Activated CD8-positive, alpha-beta memory T cell treated with anti-CD3 and anti-CD28 coated beads, Interleukin-2, amount 10 ng/mL, durations not matched to agents 7 days and 5 days (primary cell): ENCODE measurements at places on chromosomes 3 and 15.

GRCh38 chr3:143784446-143784845, 63.8 kb downstream of the SLC9A9 start:
- no peak for DNase-seq

- no peak for DNase-seq
These were observed 61.9 kb upstream of the C3orf80 start for GRCh38 chr3:160163229-160163878.

DNA sequence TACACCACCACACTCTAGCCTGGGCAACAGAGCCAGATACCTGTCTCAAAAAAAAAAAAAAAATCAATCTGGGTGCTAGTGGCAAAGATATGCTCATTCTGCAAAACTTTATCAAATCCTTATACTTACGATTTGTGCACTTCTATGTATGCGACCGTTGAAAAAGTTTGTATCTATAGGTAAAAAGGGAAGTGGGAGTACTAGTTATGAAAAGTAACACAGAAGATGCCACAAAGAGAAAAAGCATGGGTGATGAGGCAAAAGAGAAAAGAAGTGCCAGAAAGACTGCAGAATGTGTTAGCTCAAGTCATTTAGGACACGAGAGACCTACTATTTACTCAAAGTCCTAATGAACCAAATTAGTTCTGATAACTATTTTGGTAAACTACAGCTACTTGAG, 407.8 kb downstream of the SHQ1 start:
- DNase-seq, result no peak

- no peak for DNase-seq
These were observed 261.3 kb upstream of the NSMCE3 start for GRCh38 chr15:29530966-29531365.

GRCh38 chr3:99344216-99344615, 294.2 kb upstream of the COL8A1 start:
- DNase-seq, result no peak

DNA sequence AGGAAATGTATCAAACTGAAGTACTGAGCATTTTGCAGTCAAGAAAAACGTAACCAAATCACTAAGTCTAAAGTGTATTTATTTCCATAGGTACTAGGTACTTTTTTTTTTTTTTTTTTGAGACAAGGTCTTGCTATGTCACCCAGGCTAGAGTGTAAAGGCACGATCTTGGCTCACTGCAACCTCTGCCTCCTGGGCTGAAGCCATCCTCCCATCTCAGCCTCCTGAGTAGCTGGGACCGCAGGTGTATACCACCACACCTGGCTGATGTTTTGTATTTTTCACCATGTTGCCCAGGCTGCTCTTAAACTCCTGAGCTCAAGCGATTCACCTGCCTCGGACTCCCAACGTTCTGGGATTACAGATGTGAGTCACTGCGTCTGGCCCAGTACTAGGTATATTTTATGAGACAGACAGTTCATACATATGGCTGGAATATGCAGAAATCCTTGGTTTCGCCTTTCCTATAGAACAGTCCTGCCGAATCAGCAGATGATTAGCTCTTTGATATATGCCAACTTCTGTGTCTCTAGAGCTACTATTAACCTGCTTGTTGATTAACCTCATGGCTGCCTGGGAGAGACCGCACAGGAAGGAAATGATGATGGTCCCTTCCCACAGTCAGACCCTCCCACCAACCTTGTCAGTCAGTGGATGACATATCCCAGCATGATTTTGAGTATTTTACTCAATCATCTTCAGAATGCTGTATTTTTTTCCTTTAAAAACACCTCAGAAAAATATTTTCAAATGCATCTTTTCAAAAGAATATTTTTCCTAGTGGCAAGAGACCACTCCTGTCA, 32.3 kb downstream of the TMOD3 start:
- DNase-seq, result peak; percentile 88

GRCh38 chr15:68196445-68197169, 8.5 kb downstream of the CALML4 start:
- no peak for DNase-seq

DNA sequence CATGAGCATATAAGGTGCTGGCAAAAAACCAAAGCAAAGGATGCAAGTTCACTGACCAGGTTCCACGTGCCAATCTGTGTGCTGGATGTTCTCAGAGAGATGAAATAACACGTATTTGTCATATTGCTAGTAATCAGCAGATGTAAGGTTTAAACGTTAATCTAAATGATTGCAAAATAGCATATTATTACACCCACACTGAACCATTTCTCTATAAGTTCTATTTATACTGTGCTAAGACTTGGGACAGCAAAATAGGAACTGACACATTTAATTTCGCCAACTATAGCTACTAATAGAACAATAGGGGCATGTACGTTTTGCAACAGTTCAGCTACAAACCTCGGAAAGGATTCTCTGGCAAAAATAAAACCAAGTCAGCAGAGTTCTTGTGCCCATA, 350.3 kb upstream of the ZNF385D start:
- DNase-seq, result no peak

- DNase-seq, result no peak
These were observed 6.5 kb upstream of the TM4SF18 start for GRCh38 chr3:149339931-149340309.

DNA sequence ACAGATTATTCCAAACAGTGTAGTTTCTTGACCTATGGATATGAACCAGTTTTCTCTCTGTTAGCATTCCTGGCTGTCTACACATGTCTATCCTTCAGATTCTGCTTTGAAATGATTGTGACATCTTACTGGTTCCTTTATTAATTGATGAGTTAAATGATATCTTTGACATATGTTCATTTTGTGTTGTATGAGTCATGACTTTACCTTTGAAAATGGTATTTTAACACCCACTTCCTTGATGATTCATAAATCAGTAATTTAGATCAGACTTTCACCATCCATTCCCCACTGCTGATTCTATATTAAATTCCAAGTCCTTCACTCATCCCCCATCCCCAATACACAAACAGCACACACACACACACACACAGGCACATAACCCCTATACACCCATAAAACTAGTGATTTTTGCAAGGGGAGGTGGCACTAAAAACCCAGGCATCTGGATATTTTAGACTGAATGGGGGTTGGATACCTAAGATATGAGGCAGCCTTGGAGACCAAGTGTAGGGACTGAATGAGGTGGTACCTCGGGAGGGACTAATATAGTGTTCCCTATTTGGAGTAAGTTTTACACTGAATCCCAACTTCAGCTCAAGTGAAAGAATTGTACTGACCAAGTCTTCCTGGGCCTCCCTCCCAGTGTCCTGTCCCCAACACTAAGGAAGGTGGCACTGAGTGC, 9.7 kb downstream of the CCK start:
- DNase-seq, result no peak

- no peak for DNase-seq
These were observed 9.5 kb upstream of the MESP2 start for GRCh38 chr15:89766357-89767311.

DNA sequence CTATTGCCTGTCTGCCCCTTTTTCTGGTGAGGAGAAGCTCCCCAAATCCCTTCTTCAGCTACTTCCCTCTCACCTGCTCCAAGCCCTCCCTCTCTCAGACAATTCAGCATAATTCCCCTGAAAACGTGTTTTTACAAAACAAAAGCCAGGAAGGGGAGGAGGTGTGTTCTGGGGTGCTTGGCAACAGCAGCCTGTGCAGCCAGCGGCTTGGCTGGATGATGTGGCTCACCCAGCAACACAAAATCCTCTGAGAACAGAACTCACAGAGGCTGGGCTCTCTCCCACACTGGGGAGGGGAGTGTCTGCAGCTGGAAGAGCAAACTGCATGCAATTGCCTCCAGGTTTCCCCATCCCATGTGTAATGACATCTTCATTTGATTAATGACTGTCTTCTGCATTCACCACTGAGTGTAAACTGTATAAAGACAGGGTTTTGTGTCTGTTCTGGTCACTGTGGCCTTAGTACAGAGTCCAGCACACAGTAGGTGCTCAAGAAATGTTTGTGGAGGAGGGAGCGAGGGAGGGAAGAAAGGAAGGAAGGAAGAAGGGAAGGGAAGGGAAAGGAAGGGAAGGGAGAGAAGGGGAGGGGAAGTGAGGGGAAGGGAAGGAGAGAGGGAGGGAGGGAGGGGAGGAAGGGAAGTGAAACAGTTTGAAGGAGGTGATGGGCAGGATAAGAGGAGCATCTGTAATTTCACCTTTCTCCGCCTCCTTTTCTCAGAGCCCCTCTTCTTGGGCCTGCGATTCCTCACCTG, 70.1 kb upstream of the GLCE start:
- DNase-seq, result no peak

DNA sequence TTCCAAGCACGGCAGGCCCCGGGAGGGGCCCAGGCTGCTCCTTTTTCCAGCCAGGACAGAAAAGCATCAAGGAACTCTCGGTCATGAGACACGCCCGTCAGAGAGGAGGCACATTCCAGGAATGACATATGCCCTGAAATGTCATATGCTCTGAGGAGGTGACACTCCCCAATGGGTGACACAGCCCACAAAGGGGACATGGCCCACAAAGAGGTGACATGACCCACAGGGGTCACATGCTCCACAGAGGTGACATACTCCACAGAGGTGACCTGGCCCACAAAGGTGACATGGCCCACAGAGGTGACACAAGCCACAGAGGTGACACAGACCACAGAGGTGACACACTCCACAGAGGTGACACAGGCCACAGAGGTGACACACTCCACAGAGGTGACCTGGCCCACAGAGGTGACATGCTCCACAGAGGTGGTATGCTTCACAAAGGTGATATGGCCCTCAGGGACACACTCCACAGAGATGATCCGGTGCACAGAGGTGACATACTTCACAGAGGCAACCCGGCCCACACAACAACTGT, 79.2 kb downstream of the ABHD5 start:
- DNase-seq, result peak; percentile 44

DNA sequence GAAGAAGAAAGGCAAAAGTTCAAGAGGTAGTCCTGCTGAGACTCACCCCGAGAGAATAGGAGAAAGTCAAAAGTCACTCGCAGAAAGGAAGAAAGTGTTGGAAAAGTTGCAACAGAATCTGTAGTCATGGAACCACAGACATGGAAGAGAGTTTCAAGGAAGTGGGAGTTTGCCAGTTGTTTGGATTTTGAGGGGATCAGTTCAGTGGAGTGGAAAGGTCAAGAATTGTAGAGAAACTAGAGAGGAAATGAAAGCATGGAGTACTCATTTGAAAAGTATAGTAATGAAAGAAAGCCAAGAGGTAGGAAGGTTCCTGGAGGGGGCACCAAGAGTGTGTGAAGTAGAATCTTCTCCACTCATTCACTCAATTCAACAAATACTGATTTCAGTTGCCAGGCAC, 34.7 kb downstream of the SPTSSB start:
- no peak for DNase-seq

GRCh38 chr3:183895296-183895695, 10.6 kb upstream of the PARL start:
- peak; percentile 54 for DNase-seq

DNA sequence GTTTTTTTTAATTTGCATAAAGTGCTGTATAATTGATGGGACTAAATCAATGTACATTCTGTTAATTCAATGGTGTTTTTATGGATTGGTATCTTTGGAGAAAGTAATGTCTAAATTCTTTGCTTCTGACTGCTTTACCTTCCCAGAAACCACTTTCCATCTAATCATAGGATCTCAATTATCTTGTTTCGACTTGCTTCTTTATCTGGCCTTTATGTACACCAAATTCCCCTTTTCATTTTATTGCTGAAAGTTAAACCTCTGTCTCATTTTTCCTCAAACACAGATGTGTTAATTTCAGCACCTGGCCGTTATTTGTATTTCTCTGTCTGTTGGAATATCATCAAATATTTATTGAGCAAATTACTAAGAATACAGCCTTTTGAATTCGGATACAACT, 287.3 kb upstream of the GBE1 start:
- DNase-seq, result no peak

DNA sequence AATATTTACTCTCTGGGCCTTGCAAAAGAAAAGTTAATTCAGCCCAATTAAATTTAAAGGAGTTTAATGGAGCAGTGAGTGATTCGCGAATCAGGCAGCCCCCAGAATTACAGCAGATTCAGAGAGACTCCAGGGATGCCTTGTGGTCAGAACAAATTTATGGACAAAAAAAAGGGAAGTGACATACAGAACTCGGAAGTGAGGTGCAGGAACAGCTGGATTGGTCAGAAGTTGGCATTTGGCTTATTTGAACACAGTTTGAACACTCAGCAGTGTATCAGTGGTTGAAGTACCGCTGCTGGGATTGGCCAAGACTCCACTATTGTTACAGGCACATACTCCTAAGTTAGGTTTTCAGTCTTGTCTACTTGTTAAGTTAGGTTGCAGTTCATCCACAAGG, 145.0 kb upstream of the GAP43 start:
- no peak for DNase-seq

GRCh38 chr3:134597390-134597970, 53.3 kb downstream of the KY start:
- no peak for DNase-seq
